T-helper 2 cell (primary cell): ENCODE measurements at places on chromosomes 4 and X.

DNA sequence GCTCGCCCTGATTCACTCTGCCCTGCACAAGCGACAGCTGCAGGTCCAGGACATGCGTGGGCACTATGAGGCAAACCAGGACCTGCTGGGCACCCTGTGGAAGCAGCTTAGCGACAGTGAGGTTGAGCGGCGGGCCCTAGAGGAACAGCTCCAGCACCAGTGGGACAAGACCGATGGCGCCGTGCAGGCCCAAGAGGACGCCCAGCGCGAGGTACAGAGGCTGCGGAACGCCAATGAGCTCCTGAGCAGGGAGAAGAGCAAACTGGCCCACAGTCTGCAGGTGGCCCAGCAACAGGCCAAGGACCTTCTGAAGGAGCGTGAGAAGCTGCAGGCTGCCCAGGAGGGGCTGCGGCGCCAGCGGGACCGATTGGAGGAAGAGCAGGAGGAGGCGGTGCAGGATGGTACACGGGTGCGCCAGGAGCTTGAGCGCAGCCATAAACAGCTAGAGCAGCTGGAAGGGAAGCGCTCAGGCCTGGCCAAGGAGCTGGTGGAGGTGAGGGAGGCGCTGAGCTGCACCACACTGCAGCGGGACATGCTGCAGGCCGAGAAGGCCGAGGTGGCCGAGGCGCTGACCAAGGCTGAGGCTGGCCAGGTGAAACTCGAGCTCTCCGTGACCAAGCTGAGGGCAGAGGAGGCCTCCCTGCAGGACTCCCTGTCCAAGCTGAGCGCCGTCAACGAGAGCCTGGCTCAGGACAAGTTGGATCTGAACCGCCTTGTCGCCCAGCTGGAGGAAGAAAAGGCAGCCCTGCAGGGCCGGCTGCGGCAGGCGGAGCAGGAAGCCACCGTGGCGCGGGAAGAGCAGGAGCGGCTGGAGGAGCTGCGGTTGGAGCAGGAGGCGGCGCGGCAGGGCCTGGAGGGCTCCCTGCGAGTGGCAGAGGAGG is 12.8 kb downstream of the SMIM10L2A start:
- DNase-seq, result no peak

GRCh38 chrX:22063284-22063683 is 31.2 kb downstream of the PHEX start:
- DNase-seq, result no peak

DNA sequence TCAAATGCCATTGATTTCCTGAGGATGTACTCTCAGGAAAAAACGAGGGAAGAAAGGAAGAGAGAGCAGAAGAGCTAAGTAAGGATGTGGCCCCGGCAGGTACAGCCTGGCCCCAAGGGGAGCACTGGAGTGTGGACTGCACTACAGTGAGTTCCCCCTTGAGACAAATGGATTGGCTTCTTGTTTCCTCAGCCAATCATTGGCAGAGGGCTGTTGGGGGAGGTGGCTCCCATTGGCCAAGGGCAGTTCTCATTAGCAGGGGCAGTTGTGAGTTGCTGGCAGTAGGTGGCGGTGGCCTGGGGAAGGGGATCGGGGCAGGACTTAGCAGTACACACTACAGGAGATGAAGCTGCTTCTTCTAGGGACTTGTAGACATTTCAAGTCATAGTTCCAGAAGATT is 24.1 kb upstream of the OCIAD2 start:
- DNase-seq, result no peak

GRCh38 chr4:21012851-21013331 is 312.6 kb downstream of the PACRGL start:
- DNase-seq, result no peak

DNA sequence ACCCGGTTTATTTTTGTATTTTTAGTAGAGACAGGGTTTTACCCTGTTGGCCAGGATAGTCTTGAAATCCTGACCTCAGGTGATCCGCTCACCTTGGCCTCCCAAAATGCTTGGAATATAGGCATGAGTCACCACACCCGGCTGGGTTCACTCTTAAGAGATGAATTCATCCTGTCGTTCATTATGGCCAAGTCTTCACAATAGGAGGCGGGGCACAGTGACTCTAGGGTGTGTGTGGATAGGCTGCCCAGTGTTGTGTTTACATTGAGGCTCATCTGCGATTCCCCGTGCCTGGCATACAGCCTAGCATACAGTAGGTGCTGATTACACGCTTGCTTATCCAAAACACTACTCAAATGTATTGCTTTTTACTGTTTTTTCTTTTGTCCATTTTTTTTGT is 41.3 kb upstream of the IGFBP7 start:
- DNase-seq, result no peak

DNA sequence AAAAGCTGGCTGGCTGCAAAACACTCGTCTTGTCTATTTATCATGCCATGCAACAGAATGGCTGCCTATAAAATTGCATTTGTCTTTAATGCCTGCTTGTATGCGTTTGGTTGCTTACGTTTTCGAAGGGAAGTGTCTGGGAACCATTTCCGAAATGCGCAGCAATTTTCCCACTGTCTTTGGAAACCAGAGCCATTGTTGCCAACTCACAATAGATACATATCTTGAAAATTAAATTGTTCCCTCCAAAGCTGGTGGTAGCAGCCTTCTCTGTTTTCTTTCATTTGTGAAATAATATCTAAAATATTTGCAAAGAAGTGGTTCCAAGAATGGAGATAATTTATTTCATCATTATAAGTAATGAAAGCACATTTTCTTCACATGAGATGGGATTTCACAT is 53.4 kb downstream of the MAMLD1 start:
- DNase-seq, result no peak

DNA sequence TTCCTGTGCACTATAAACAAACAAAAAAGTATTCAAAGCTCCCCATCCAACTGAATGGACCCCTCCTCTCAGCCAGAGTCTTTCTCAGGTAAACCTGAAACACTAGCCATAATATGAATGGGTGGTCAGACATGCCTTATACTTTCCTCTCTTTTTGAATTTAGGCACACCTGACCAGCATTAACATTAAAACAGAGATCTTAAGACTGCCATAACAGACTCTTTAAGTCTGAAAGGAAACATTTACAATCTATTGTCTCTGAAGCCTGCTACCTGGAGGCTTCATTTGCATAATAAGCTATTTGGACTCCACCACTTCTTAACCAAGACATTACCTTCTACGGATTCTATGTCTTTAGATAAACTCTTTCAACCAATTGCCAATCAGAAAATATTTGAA is 56.9 kb upstream of the SPIN4 start:
- no peak for DNase-seq

DNA sequence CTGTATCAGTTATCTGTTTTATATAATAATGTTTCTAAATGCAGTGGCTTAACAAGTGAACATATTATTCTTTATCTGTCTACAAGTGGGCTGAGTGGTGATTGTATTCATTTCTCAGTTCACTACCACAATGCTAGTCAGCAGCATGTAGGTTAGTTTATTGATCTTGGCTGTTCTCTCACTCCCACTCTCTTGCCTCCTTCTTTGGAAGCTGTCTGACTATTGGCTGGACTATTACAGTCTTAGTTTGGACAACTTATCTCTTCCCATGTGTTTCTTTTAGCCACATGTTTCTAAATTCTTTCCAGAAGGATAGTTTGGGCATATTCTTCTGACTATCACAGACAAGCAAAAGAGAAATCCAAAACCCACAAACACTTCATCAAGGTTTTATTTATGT is 459.5 kb upstream of the AGA start:
- DNase-seq, result no peak

DNA sequence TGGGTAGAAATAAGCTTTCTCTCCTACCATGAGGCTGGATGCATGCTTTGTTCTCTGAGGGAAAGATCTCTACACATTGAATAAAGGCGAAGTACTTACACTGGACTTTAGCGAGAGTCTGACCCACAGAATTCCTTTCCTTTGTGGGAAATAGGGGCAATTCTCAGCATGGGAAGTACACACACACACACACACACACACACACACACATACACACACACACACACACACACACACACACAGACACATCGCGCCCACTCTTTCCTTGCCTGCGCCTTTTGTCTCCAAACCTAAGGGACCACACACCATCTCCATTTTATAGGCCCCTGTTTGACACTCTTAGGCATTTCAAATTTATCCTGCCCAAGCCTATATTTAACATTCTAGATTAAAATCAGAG is 83.8 kb downstream of the LUZP4 start:
- no peak for DNase-seq

GRCh38 chrX:33178690-33179089 is 32.7 kb downstream of the DMD start:
- no peak for DNase-seq

DNA sequence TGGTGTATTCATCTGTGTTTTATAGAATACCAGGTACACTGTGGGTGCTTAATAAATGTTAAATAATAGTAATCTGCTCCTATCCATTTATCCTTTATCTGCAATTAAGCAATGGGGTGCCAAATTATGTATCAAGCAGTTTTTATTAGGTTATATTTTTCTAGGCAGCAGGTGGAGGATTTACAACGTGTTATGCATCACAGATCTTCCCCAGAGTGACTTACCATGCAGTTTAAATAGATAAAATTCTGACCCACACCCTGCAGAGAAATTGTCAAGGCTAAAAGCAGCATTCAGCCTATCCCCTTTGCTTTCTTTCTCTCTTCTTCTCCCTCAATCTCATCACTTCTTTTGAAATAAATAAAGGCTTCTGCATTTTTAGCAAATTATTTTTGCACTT is 306.4 kb downstream of the CXXC4 start:
- DNase-seq, result no peak

GRCh38 chrX:153829549-153829798 is 870 bp downstream of the PDZD4 start:
- no peak for DNase-seq

DNA sequence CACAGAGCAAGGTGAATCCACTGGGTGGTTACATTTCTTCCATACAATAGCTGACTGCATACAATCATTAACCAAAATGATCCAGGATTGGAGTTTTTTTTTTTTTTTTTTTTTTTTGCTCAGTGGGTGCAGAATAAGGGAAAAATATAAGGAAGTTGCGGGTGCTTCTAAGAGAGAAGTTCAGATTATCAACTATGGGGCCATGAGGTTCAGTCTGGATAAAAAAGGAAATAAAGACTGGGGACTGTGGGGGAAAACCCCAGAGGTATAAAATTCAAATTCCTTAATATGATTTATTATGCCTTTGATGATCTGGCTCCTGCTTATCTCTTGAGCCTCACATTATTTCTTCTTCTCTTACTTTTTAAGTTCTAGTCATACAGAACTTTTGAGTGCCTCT is 5.9 kb upstream of the EIF1AX start:
- DNase-seq, result no peak

- no peak for DNase-seq
Observed at GRCh38 chrX:39678914-39679313, 418.8 kb downstream of the BCOR start.

- DNase-seq, result no peak
Observed at GRCh38 chr4:182231080-182231479, 12.1 kb upstream of the TENM3 start.

GRCh38 chrX:3820167-3820566 is 106.7 kb upstream of the PRKX start:
- DNase-seq, result no peak

- no peak for DNase-seq
Observed at GRCh38 chr4:127555106-127555505, 77.7 kb upstream of the INTU start.
